GM04504 (cell line): ENCODE measurements at places on chromosomes 5 and 9.
A peak's percentile ranks its signal among the peaks of the same experiment; 100 is the strongest.

DNA sequence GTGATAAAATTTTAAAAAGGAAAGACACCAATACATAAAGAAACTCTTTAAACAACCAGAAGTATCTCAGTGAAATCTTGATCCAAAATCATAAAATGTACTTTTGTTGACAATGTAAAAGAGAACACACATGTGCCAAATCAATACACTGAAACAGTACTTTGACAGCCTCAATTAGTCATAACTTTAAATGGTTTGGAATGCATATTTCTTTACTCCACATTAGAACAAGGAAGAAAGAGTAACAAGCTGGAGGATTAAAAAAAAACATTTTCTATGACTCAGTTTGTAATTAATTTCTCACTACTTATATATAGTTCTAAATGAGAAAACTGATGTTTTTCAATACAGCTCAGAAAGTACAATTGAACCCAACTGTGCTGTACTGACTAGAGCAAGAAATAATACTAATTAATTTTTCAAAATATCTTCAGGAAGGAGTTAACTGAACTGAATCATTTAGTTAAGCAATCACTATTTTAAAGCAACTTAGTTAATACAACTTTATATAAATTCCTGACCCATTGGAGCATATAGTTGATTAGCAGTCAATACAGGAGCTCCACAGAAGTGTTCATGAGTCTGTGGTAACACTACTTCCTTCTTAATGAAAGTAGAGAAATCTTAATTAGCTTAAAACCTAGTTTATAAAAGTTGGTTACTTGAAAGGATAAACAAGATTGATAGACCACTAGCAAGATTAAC is 101.0 kb downstream of the NR3C1 start:
- DNase-seq = no peak

- DNase-seq = no peak
Observed at GRCh38 chr5:1241509-1242080, 16.4 kb downstream of the SLC6A18 start.

- peak; percentile 82 for DNase-seq
Observed at GRCh38 chr5:172798422-172799215, 27.6 kb upstream of the DUSP1 start.

- DNase-seq = no peak
Observed at GRCh38 chr9:135906291-135907005, 898 bp downstream of the CAMSAP1 start.

DNA sequence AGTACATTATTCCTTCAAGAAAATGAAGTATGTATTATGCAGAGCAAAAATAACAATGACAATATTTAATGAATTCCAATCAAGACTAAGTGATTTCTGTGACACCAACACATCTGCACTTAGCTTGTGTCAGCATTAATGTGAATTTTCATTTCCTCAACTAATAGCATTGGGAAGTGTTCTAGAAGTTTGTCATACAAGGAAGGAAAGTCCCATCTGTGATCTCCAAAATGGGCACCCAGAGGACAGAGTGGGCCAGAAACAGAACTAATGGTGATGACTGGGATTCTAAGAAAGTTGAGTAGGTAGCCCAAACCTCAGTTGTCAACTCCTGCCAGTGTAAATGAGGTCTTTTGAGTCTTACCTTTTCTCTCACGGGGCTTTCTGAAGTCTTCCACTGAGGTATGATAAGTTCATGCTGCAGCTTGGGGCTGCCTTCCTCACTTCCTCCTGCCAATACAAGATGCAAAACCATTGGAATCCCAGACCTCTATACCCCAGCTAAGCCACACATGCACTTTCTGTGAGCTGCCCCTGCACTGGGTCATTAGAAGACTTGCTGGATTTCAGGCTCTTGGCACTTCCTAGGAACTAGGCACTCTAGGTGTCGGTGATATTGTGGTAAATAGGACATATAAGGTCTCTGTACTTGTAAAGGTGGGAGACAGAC is 4.9 kb downstream of the ADAM19 start:
- no peak for DNase-seq

DNA sequence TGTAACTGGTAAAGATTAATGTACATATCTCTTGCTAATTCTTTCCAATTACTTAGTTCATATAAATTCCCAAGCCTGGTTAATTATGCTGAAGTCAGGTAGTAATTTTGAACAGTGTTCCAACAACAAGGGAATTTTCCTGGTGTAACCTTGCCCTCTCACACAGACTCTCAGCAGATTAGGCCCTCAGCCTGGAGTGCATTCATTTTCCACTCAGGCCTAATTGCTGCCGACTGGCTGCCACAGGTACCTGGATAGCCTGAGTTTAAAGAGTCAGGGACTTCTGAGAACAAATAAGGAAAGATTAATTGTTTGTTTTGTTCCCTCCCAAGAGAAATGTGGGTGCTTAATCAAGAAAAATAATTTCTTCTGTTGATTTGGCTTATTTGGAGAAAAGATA is 71.4 kb downstream of the PPIC start:
- DNase-seq = no peak

DNA sequence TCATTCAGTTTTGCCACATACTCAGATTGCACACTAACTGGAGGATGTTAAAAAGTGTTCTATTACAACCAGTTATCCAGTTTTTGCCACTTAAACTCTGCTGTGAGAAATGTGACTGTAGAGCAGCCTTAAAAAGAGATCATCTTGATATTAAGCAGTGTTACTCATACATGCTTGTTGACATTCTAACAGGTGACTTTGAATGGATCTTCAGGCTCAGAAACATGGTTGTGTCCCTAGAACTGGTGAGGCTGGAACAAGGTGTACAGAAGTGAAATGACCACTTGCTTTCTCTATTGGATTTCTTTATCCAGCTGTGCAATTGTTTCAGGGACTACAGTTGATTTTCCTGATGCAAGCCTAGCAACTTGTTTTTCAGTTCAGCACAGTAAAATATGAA is 166.1 kb upstream of the CCDC152 start:
- DNase-seq = no peak

DNA sequence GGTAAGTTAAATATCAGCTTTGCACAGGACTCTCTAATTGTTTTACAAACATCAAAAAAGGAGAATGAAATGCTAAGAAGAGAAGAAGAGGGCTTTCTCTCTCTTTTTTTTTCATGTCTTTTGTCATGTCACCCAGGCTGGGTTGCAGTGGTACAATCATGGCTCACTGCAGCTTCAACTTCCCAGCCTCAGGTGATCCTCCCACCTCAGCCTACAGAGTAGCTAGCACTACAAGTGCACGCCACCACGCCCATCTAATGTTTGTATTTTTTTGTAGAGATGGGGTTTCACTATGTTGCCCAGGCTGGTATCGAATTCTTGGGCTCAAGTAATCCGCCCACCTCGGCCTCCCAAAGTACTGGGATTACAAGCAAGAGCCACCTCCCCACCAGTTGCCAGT is 18.6 kb downstream of the SERINC5 start:
- DNase-seq = no peak

DNA sequence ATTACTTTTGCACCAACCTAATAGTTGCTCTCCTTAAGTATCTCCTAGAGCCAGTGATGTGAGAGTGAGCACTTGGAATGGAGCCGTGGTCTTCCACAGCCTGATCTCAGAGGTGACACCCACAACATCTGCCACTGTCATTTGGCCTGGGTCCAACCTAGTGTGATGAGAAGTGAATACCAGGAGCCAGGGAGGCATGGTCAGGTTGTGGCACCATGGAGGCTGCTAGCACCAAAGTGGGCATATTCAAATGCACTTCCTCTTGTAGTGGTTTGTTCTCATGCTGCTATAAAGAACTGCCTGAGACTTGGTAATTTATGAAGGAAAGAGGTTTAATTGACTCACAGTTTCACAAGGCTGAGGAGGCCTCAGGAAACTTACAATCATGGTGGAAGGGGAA is 22.6 kb upstream of the CEP72 start:
- no peak for DNase-seq

DNA sequence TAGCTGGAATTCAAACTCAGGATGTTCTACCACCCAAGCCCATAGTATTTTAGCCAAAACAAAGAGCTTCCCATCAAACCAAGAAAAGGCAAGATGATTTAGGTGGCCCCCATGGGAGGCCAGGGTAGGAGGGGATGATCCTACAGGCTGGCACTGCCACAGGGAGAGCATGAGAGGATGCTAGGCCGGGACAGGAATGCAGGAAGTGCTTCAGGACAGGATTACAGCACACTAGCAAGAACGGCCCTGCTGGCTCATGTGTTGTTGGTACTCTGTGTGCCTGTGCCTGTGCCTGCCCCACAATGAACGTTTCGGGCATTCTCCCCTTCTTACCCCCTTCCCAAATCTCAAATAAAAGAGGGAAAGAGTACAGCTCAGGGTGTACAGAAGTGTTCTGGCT is 110.7 kb upstream of the TRIM32 start:
- no peak for DNase-seq

DNA sequence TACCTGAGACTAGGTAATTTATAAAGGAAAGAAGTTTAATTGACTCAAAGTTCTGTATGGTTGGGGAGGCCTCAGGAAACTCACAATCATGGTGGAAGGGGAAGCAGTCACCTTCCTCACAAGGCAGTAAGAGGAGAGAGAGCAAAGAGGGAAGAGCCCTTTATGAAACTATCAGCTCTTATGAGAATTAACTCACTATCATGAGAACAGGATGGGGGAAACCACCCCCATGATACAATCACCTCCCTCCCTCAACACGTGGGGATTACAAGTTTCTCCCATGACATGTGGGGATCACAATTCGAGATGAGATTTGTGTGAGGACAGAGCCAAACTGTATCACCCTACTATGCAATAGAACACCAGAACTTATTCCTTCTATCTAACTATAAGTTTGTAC is 27.9 kb downstream of the CD274 start:
- no peak for DNase-seq

- DNase-seq = no peak
Observed at GRCh38 chr9:137809040-137809576, 68.5 kb upstream of the CACNA1B start.

- DNase-seq = no peak
Observed at GRCh38 chr5:61805101-61805500, 473.0 kb downstream of the ZSWIM6 start.

DNA sequence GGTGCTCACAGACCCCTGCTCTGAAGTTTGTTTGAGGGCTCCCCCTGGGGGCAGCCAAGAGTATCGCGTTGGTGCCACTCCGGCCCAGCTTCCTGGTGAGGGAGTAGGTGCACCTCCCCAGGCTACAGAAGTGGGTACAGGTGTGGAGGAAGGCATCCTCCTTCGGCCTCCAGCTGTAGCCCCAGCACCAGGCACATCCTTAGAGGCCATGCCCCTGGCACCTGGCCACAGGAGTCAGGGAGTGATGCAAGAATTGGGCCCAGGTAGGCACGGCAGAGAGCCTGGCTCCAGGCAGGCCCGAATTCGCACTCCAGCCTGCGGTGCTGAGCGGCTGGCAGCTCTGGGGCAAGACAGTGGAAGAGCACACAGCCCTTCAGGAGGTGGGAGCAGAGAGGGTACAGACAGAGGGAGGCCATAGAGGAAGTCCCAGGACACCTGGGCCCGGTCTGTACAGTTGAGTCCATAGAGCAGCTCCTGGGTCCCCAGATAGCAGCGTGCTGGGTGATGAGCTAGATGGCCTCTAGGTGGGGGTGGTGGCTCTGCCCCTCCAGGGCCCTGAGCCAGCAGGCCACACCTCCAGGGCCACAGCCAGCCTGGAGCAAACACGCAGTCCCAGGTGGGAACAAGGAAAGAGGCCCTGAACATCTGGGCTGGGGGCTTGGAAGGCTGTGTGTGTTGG is 2.4 kb downstream of the SAPCD2 start:
- DNase-seq = peak; percentile 40

DNA sequence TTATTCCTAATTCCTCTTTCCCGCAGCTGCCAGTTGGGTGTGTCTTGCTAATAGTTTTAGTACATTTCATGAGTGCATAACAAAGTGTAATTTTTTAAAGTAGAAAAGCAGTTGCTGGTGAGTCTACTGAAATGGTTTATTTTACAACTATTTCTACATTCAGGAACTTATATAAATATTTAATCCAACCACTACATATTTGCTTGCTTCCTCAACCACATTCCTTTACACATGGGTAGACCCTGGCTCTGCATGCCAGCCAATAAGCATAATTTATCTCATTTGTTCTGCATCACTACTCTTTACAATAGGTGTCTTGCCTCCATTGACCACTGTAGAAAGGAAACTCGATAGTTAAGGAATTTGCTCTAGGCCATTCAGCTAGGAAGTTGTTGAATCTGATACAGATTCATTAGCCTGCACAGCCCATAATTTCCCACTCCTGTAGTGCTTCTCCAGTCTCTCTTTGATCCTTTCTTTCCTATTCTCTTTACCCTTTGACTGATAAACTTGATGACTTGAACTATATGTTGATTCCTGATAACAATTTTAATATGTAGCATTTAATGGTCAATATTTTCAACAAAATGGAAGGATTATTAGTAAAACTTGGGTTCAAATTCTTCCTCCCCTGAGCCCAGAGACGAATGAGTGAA is 342.5 kb upstream of the ACTBL2 start:
- peak; percentile 59 for DNase-seq

DNA sequence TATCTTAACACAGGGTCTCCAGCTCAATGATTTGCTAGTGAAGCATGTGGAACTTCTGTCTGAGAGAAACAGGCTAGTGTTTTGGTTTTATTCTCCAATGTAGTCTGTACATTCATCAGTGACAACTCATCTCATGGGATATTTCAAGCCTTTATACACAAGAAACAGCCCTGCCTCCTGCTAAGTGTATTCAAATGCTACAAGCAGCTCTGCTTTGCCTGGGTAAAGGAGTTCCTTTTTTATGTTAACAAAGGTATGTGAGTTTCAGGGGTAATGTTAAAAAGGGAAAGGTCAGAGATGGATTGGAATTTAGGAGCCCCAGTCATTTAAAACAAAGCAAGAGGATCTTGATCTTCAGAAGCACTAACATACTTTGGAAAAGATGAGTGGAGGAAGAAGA is 498.7 kb downstream of the ISL1 start:
- no peak for DNase-seq

- DNase-seq = no peak
Observed at GRCh38 chr9:119739476-119739875, 370.2 kb upstream of the BRINP1 start.

DNA sequence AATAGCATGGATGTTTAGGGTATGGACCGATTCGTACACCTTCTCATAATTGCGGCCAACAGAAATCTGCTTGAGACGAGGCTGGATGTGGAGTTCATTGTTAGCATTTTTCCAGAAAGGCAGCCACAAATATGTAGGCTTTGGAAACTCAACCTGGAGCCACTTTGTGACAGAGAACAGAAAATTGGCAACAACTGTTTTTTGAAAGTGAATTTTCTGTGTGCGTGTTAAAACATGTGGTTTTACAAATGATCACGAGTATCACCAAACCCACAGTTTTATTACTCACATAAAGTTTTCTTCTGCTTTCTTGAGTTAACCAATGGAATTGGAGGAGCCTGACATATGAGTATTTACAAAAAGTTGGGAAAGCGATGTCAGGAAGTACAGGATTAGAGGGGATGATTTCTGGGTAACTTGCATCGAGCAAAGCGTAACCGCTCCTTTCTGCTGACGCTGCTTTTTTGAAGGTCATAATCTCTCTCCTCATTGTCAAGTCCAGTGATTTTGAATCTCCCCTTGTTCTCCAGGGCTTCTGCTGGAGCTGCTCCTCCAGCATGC is 138.5 kb upstream of the TAF11L2 start:
- DNase-seq = peak; percentile 76

- no peak for DNase-seq
Observed at GRCh38 chr5:132147663-132148062, 74.1 kb downstream of the CSF2 start.
